CD8-positive, alpha-beta memory T cell (primary cell): ENCODE measurements at places on chromosomes 4 and X.

GRCh38 chrX:57918750-57919436 is 8.6 kb upstream of the ZXDA start:
- H3K4me3 ChIP-seq: no peak overlapping the region
- H3K4me1 ChIP-seq: no peaks in the 10 kb centered on the region
- no peak overlapping the region for H3K27ac ChIP-seq
- peak; percentile 25 for DNase-seq
- no peaks in the 10 kb centered on the region for H3K36me3 ChIP-seq
- H3K27me3 ChIP-seq: no peaks in the 10 kb centered on the region

DNA sequence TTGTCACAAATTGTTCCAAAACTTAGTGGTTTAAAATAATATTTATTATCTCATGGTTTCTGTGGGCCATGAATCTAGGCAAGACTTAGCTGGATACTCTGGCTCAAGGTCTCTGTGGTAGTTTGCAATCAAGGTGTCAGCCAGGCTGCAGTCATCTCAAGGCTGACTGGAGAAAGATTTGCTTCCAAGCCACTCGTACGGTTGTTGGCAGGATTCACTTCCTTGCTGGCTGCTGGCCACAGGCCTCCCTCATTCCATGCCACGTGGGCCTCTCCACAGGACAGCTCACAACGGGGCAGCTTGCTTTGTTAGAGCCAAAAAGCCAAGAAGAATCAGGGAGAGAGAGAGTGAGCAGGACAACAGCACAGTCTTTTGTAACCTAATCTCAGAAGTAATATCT is 101.4 kb downstream of the WWC2 start:
- no peaks in the 10 kb centered on the region for H3K36me3 ChIP-seq
- no peak overlapping the region for H3K4me3 ChIP-seq
- no peak for DNase-seq
- H3K4me1 ChIP-seq: no peaks in the 10 kb centered on the region
- no peak overlapping the region for H3K27ac ChIP-seq

DNA sequence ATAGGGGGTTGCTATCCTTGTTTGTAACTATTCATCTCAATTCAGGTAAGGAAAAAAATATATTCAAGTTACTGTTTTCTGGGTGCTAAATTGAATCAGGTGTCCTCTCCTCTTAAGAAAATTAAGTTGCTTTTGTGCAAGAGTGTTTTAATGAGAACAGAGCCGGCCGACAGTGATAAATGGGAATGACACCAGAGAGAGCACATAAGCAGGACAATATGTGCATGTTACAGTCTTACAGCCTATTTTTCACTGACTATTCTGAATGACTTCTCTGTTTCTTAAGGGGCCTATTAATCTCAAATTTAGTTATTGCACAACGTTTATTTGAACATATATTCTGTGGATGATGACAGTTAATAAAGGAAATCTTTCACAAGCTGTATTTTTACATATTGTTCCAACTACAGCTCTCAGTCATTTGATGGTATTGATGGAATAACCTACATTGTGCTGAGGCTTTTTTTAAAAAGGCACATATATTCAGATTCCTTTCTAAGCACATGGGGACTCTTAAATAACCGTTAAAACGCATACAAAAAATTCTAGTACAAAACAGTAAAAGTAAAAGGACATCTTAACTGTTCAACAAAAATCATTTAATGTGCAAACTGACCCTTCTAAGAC is 68.4 kb downstream of the SLC10A7 start:
- H3K27me3 ChIP-seq: no peaks in the 10 kb centered on the region
- H3K36me3 ChIP-seq: no peaks in the 10 kb centered on the region
- no peak overlapping the region for H3K4me3 ChIP-seq
- H3K27ac ChIP-seq: no peak overlapping the region

GRCh38 chr4:4590546-4590945 is 48.7 kb upstream of the STX18 start:
- H3K27ac ChIP-seq: no peak overlapping the region
- H3K4me1 ChIP-seq: no peaks in the 10 kb centered on the region
- DNase-seq: no peak
- H3K36me3 ChIP-seq: no peaks in the 10 kb centered on the region
- H3K4me3 ChIP-seq: no peak overlapping the region
